Glutamatergic neuron (in vitro differentiated cells): ENCODE measurements at places on chromosomes 2 and 18.

DNA sequence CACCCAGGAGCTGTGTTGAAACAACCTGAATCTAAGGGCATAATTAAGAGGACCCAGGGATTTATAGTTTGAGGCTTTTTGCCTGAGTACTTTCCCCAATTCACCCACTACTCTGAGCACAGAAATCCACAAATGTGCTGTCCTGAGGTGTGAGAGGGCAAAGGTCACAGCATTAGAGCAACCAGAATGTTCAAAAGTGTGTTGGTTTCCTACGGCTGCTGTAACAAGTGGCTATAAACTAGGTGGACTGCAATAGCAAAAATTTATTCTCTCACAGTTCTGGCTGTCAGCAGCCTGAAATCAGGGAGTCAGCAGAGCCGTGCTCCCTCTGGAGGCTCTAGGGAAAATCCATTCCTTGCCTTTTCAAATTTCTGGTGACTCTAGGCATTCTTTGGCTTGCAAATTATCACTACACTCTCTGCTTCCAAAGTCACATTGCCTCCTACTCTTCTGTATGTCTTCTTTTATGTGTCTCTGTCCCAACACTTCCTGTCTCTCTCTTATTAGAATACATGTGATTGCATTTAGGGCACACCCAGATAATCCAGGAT lies 91.4 kb upstream of the TACR1 start:
- no peak for DNase-seq
- H3K4me3 ChIP-seq: no peak overlapping the region
- H3K27ac ChIP-seq: no peak overlapping the region
- no peaks in the 10 kb centered on the region for H3K36me3 ChIP-seq
- no peaks in the 10 kb centered on the region for H3K27me3 ChIP-seq

DNA sequence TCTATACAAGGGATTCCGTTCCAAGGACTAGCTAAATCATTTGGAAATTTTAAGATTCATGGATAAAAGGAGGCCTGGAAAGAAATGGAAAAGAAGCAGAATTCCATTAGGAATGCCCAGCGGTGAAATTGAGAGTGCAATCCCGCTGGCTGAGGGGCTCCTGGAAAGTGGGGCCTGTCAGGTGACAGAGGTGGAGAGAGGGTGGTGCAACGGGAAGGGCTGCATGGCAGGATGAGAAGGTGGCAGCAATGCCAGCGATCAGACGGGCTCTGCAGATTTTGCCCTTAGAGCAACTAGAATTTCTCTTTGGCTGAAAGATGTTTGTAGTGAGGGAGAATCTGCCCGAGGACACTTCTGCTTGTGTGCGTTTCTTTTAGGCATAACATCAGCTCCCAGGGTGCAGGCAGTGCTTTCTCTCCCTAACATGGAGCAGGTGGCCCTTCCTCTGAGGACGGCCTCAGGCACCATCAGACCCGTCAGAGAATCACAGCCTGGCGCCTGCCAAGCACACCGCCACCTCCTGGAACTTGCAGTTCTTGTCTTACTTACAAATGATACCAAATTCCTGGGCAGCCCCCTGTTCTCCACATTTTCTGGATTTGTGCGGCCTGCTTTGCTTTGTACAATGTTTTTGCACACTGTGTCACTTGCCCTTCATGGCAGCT lies 261.6 kb downstream of the NDUFA10 start:
- peak overlapping the region; percentile 48 for H3K27ac ChIP-seq
- H3K4me3 ChIP-seq: no peak overlapping the region
- no peak for DNase-seq
- no peaks in the 10 kb centered on the region for H3K27me3 ChIP-seq
- peaks cover 12% of the 10 kb centered on the region for H3K36me3 ChIP-seq
- peaks cover 30% of the 10 kb centered on the region for H3K4me1 ChIP-seq

DNA sequence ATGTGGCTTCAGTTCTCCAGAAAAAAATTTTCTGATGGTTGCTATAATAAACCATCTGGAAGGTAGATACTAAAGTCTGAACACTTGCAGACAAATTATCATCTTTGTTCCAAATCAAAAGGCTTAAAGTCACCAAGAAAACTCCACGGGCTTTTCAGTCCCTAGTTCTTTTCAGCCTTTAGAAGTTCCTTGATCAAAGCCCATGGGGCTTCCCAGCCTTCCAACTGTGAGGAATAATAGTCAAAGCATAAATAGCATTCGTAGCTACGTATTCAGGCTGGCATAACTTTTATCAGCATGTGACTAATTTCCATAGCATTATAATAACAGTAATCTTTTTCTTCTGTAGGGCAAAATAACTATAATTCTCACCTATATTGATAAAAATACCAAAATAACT lies 13.9 kb downstream of the SCG2 start:
- H3K4me1 ChIP-seq: peaks cover 17% of the 10 kb centered on the region
- no peaks in the 10 kb centered on the region for H3K27me3 ChIP-seq
- no peak overlapping the region for H3K4me3 ChIP-seq
- H3K27ac ChIP-seq: no peak overlapping the region

DNA sequence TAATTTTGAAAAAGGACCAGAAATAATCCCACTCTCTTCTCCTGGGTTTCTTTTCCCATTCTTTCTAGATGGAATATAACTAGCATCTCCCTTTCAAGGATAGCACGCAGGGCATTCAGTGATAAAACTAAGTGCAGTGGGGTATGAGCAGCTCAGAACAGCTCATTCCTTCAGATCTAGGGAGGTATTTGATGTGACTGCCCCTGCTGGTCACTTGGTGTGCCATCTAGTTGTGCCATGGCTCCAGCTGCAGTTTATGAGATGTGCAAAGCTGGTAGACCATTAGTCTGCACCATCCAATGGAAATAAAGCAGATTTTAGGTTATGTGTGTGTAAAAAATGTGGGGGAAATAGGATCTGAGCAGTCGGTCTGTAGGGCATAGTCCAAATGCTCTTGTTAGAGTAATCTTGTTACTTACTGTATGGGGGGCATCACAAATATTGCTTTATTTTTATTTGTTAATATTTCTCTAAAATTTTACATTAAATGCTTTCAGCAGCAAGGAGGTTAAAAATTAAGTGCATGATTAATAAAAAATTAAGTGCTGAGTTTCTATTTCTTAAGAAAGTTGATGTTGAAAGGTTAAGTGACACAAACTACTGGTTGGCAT lies 38.9 kb downstream of the CTAGE1 start:
- H3K4me3 ChIP-seq: no peak overlapping the region
- no peak overlapping the region for H3K27ac ChIP-seq
- no peaks in the 10 kb centered on the region for H3K36me3 ChIP-seq

GRCh38 chr2:180405520-180405919 lies 398.4 kb upstream of the CWC22 start:
- H3K36me3 ChIP-seq: no peaks in the 10 kb centered on the region
- H3K4me3 ChIP-seq: no peak overlapping the region
- DNase-seq: no peak

DNA sequence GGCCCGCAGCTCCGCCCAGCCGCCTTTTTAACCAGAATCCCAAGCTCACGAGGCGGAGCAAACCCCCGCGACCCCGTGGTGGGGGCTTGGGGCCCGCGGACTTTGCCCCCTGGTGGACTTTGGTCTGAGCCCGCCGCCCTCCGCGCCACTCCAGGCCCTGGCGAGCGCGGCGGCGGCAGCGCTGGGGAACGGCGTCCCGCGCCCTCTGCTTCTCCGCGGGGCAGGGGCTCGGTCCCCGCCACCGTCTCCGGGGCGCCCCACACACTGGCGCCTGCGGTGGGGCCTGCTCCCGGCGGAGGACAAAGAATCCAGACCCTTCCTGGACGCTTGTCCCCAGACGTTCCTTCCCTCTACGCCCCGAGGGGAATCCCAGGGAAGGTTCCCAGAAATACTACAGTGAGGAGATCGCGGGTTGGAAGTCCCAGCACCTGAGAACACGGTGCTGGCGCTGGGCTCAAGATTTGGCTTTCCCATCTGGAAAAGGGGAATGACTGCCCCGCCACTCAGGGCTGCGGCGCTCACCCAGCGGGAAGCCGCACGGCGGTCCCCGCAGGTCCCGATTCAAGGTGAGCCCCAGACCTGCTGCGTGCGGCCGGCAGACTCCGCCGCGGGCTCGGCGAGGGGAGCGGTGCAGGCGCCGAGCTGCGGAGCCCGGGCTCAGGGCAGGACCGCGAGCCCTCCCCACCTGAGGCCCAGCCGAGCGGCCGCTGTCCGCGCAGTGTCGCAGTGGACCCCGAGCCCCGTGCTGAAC lies at the start of gene HAAO:
Gene HAAO (minus strand): TSS at position 1 of the 751 bp plus-strand sequence. CDS start 47 bp downstream, outside the sequence.
- H3K27ac ChIP-seq: no peak within 1 kb of the TSS
- peaks cover 8% of the 10 kb centered on the region for H3K36me3 ChIP-seq
- H3K4me1 ChIP-seq: peaks cover 17% of the 10 kb centered on the region
- H3K4me3 ChIP-seq: peak within 1 kb of the TSS; percentile 86
- peak; percentile 39 for DNase-seq

DNA sequence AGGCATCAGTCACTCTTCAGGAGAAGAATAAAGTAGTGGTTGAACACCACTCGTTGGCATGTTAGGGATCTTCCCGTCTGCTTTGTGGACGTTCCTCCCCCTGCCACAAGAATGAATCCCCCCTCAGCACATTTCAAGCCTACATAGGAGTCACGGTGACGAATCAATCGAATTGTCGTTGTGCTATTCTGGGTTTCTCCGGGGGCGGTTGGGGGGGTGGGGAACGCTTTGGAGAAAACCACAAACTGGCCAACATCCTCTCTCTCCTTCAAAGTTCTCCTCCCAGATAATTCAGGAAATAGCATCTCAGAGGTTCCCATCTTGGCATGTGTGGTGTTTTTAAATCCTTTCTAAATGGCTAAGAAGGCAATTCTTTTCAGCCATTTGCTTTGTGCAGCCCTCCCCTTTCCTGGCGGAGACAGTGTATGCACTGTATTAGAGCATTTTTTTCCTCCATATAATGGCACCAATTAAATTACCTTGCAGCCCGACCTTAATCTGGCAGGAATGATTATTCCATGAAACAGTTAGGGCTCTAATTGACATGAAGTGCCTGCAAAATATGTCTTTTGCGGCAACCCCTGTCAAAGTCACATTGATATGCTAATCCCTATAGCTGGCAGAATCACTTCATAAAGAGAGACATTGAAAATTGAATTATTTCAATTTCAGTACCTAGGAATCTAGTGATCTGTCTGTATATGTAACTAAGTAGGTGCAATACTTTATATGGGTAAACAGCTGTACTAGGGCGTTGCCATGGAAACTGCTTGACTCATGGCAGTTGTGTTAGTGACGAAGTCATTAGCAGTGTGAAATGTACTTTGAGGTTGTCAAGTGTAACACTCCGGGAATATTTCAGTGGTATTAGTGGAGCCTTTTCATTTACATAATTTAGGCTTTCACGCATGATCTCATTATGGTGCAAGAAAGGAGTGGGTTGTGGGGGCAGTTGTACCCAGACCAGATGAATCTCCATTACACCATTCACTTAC lies 323.4 kb upstream of the SLC14A2 start:
- no peak overlapping the region for H3K4me3 ChIP-seq
- no peaks in the 10 kb centered on the region for H3K36me3 ChIP-seq
- no peaks in the 10 kb centered on the region for H3K27me3 ChIP-seq
- no peak overlapping the region for H3K27ac ChIP-seq
- H3K4me1 ChIP-seq: no peaks in the 10 kb centered on the region

DNA sequence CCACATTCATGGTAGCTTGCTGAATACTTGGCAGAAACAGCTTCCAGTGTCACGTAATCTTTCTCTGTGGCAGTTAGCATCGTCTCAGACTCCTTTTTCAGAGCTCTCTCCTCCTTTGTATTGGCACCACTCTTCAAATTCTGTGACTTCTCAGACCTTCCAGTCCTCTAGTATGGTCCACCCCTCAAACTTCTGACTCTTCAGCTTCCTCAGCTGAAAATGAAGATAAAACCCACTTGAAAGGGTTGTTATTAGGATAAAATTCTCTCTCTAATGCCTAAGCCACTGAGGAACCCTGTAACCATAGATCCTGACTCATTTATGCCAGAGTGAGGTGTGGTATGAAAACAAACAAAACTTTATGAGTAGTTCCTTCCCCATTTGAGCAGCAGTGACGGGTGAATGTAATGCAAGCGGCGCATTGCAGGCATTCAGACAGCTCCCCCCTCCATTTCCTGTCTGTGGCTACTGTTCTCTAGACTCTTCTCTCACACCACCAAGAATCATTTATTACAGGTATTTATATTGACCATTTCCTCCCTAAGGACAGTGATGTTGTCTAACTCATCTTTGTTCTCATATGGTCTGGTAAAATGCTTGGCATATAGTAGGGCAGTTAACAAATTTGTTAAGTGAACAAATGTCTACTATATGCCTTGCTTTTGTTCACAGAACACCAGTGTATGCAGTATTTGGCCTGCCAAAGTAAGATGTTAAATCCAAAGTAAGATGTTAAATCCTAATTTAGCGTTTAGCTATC lies 35.3 kb downstream of the GALNT1 start:
- H3K36me3 ChIP-seq: no peaks in the 10 kb centered on the region
- H3K27ac ChIP-seq: no peak overlapping the region
- DNase-seq: no peak
- peaks cover 1% of the 10 kb centered on the region for H3K27me3 ChIP-seq

- no peaks in the 10 kb centered on the region for H3K36me3 ChIP-seq
- no peak for DNase-seq
- H3K4me3 ChIP-seq: no peak overlapping the region
Observed at GRCh38 chr2:69201259-69201658, 185.8 kb downstream of the GFPT1 start.

DNA sequence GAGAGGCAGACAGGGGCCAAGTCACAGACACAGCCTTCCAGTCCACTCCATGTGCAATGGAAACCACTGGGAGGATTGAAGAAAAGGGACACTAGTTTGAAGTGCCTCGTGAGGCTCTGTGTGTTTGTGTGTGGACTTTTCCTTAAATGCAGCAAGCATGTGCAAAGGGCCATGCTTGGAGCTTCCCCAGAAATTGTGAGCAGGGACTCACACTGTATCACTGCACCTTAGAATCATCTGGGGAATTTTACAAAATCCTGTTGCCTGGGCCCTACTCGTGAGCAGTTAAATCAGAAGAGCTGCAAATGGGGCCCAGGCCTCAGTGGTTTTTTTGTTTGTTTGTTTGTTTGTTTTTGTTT lies 137.8 kb downstream of the TRIM43 start:
- H3K27ac ChIP-seq: no peak overlapping the region
- no peak for DNase-seq

DNA sequence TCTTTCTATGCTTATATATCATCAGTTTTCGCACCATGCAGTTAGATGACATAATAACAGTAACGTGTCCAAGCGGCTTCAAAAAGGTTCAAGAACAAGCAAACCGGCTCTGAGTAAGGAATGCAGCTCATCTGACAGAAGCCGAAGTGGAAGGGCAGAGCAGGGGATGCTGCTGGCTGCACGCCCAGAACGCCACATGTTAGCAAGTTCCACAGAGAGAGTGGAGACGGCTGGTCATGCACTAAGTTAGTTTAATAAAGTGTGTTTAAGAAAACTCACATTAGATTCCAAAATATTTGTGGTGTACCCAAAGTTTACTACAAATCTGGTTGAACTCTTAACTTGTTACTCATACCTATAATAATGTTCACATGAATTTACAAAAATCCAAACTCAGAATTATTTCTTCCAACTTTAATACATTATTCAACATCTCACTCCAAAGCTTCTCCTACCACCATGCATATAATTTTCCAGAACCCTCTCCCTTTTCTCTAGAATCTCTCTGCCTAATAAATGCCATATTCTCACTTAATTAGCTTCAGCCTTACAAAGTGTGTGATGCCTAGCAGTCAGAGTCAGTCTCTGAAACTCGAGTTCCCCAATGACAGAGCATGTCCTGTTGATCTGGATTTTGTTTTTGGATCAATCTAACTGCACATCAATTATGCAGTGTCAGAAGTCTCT lies 170.0 kb downstream of the DNAH7 start:
- no peak overlapping the region for H3K27ac ChIP-seq
- H3K4me1 ChIP-seq: no peaks in the 10 kb centered on the region
- no peaks in the 10 kb centered on the region for H3K27me3 ChIP-seq
- DNase-seq: no peak

- no peaks in the 10 kb centered on the region for H3K36me3 ChIP-seq
- no peak for DNase-seq
- no peak overlapping the region for H3K4me3 ChIP-seq
- H3K4me1 ChIP-seq: no peaks in the 10 kb centered on the region
- H3K27me3 ChIP-seq: no peaks in the 10 kb centered on the region
- no peak overlapping the region for H3K27ac ChIP-seq
Observed at GRCh38 chr2:74862020-74862964, 28.4 kb downstream of the HK2 start.
